Activated CD8-positive, alpha-beta memory T cell treated with anti-CD3 and anti-CD28 coated beads, Interleukin-2, amount 10 ng/mL, durations not matched to agents 7 days and 5 days (primary cell): ENCODE measurements at places on chromosomes 2 and 18. TPM values are rescaled to one million over a fixed set of nuclear protein-coding genes. Genes with fewer than 3 reads are reported as not detected.
A peak's percentile ranks its signal among the peaks of the same experiment; 100 is the strongest.

DPYSL5 gene
- total RNA-seq = not detected

MITD1 gene
- 57.4 TPM for total RNA-seq

EPC2 gene
- 21.8 TPM for total RNA-seq

WNT10A gene
- 0.35 TPM for total RNA-seq

ABCA12 gene
- not detected for total RNA-seq

ELOA2 gene
- total RNA-seq = not detected

LAMA1 gene
- total RNA-seq = not detected

TTL gene
- total RNA-seq = 41.2 TPM

PLGLB2 gene
- total RNA-seq = 0.85 TPM

DSG1 gene
- not detected for total RNA-seq

SIX3 gene
- 0.21 TPM for total RNA-seq

GRCh38 chr18:46917803-46918600, 600 bp downstream of the KATNAL2 start:
- DNase-seq = peak; percentile 43

GRCh38 chr2:28395334-28396061, 2.8 kb downstream of the FOSL2 start:
- DNase-seq = no peak

GRCh38 chr2:86783615-86784339, 6.9 kb downstream of the CD8A start:
- no peak for DNase-seq

DNA sequence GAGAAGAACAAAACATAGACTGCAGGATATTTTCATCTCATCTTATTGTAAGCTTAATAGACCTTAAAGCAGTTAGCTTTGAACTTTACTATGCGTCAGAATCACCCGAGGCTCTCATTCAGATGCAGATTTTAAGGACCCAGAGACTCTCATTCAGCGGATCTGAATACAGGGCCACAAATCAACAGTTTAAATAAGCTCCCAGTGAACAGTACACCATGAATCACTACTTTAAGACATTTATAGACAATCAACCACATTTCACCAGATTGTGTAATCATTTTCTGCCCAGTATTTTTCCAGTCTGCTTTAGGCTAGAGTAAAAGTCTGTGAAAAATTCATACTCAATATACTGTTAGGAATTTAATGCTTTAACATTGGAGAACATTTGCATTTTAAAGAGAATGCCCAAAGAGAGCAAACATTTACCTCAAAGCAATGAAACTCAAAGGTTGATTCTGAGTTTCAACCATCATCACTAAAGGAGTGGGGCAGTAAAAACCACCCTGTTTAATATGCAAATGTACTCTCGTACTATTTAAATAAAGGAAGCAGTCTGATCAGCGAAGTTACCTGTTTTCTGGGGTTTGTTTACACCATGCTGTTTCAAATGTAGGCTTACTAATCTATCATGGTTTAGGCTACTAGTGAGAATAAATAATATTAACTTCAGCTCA, 11.0 kb upstream of the ALPK2 start:
- DNase-seq = no peak

DNA sequence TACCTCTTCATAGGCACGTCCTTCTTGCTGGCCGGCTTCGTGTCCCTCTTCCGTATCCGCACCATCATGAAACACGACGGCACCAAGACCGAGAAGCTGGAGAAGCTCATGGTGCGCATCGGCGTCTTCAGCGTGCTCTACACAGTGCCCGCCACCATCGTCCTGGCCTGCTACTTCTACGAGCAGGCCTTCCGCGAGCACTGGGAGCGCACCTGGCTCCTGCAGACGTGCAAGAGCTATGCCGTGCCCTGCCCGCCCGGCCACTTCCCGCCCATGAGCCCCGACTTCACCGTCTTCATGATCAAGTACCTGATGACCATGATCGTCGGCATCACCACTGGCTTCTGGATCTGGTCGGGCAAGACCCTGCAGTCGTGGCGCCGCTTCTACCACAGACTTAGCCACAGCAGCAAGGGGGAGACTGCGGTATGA, 2.3 kb downstream of the FZD7 start:
- DNase-seq = no peak

- no peak for DNase-seq
Measured at GRCh38 chr2:187208199-187208785, 239.8 kb downstream of the CALCRL start.

GRCh38 chr2:64189586-64189985, 45.4 kb upstream of the PELI1 start:
- DNase-seq = no peak

DNA sequence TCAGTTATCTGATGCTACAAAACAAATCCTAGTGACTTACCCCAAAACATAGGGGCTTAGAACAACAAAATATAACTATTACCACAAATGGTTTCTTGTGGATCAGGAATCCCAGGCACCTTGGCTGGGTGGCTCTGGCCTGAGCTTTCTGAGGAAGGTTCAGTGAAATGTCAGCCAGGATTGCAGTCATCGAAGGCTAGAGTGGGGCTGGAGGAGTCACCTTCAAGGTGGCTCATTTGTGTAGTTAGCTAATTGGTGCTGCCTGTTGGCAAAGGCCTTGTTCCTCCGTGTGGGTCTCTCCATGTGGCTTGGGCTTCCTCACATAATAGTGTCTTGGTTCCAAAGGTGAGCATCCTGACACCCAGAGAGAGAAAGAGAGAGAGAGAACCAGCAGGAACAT, 57.4 kb downstream of the COPS8 start:
- peak; percentile 18 for DNase-seq

DNA sequence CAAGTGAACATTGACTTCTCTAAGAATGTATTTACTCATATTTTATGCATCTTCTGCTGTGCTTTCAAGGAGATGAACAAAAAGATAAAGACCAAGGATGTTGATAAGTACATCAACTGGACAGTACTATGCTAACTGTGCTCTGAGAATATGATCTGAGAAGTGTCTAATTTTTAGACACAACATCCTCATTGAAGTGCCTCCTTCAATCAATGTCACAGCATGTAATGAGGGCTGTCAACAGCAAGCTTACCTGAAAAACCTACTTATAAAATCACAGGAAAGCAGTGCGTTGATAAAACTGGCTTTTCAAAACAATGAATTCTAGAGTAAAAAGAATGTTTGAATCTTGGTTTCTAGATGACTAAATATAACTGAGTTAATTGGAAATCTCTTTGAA, 452.9 kb upstream of the DSEL start:
- DNase-seq = no peak

GRCh38 chr2:133768658-133769435, 200.6 kb upstream of the NCKAP5 start:
- no peak for DNase-seq

DNA sequence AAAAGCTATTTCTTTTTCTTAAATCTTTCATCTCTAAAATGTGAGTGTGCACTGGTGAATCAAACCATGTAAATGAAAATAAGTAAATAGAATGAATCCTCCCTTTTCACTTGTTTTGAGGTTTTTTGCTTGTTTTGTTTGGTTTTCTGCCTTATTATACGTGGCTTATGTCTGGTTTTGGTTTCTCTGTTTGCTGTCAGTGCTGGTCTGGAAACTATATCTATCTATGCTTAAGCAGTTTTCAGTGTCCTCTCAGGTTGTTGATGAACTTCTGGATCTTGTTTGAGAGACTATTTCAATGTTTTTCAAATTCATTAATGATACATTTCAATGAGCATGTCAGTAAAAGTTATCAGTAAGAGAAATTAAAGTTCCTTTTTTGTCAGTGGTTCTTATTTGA, 48.1 kb upstream of the TNFRSF11A start:
- no peak for DNase-seq

DNA sequence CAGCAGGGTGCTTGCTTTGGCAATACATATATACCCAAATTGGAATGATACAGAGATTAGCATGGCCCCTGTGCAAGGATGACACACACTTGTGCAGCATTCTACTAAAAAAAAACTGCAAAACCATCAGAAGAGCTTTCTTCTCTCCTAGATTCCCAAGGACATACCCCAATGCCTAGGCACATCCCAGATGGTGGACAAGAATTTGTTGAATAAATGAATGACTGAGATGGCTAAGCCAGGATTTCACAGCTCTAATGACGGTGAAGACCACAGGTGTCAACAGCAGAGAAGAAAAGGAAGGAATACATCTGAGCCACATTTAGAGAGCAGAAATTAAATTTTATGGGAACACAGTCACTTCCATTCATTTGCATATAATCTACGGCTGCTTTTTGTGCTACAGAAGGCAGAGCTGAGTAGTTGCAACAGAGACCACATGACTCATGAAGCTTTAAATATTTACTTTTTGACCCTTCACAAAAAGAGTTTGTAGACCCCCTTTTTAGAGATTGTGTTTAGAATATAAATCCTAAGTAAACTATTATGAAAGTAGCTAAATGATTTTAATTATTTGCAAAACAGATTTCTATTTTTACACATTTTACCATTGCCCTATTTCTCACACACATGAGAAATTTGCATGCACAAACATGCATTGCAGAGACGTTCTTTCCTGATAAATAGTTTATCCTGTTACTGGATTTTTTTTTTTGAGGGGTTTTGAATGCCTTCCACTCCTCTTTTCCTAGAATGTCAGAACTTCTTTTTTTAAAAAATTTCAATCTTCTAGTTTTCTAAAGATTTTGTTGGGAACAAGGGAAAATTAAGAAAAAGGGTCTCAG, 119.0 kb downstream of the PMAIP1 start:
- no peak for DNase-seq

DNA sequence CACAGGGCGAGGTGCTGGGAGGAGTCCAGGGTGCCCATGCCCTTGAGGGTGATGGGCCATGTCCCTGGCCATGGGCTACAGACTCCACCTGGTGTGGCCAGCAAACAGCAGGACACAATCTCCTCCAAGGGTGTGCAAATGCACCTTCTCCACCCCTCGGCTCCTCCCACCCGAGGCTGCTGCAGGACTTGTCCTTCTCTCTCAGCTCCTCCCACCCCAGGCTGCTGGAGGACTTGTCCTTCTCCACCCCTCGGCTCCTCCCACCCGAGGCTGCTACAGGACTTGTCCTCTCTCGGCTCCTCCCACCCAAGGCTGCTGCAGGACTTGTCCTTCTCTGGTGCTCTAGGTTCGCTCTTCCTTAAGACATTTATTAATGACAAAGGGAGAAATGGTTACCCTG, 57.3 kb upstream of the SNTG2 start:
- DNase-seq = peak; percentile 25

DNA sequence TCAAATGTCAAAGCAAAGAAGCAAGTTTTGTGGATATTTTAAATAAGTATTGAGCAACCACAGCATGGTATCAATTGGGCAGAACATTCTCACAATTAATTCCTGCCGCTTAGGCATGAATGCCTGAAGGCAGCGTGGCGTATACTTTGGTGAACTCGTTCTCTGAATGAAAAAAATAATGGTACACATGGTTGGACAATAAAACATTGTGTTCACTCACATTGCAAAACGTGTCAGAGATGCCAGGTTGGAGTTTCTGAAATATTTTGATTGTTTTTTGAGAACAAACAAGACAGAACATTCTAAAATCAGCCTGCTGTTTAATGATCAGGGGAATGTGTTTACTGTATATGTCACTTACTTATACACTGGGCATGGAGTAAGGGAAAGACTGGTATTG, 254.2 kb downstream of the CDH2 start:
- no peak for DNase-seq

GRCh38 chr2:170360546-170361089, 182.7 kb downstream of the MYO3B start:
- DNase-seq = no peak

GRCh38 chr18:8005870-8006569, 438.9 kb downstream of the PTPRM start:
- DNase-seq = no peak

DNA sequence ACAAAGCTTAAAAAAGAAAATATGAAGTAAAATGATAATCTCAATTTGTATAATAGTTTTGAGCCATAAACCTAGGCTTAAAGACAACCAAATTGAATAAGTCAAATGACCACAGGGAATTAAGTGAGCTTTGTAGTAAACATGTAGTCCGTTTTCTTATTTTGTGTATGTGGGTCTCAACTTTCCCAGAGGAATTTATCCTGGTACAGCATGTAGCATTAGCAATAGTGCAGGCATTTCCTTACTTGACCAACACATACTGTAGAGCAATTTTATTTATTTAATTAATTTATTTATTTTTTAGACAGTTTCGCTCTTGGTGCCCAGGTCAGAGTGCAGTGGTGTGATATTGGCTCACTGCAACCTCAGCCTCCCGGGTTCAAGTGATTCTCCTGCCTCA, 37.5 kb upstream of the MTCL1 start:
- no peak for DNase-seq

DNA sequence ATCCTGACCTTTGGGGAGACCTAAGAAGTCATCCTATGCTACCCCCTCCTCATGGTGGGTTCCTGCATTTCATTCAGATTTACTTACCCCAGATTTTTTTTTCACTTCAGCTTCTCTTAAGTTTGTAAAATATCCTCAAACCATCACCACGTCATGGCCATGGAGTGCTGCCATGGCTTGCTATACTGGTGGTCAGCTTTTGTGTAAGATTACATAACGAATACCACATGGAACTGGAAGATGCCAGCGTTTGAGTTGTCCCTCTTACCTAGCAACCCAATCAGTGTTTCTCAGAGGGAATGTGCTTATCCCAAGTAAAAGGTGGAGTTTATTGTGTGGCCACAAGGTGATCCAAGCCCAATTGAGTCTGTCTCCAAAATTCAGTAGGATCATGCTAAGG, 148.6 kb upstream of the ALPP start:
- no peak for DNase-seq

DNA sequence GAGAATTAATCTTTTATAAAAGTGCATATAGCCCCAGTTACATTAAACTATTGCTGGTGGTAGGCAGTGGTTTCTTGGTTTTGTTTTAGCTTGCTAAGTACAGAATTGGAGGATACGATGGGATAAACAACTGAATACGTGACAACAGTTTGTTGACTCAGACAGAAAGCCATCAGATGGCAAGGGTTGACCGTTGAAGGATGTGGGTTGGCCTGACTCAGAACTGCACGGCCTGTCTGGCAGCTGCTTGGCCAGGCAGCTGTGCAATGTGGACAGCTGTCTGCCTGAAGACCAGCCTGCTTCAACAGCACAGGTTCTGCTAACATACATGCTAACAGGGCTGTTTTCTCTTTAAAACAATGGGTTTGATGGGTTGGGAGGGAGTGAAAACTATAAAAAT, 46.6 kb downstream of the PRKRA start:
- peak; percentile 93 for DNase-seq

DNA sequence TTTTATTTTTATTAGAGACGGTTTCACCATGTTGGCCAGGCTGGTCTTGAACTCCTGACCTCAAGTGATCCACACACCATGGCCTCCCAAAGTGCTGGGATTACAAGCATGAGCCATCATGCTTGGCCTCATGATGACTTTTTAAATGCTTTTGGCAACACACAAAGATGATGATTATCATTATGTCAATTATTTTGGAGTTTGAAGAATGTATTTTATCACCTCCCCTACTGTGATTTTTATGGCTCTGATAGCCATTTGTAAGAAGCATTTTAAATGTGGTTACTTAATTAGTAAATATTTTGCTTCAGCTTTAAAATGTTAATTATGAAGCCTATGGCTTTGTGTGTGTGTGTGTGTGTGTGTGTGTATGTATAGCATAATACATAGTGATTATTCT, 45.1 kb upstream of the RAB27B start:
- no peak for DNase-seq
